ENCODE measurements at places on chromosomes 6 and 20.

- DNase-seq: peak; percentile 20
Measured at GRCh38 chr20:48431653-48432493, 395.9 kb downstream of the PREX1 start.

GRCh38 chr6:6333501-6333900, 13.0 kb upstream of the F13A1 start:
- DNase-seq: peak; percentile 94

GRCh38 chr6:136526196-136526930, 23.9 kb downstream of the MAP7 start:
- peak; percentile 63 for DNase-seq

DNA sequence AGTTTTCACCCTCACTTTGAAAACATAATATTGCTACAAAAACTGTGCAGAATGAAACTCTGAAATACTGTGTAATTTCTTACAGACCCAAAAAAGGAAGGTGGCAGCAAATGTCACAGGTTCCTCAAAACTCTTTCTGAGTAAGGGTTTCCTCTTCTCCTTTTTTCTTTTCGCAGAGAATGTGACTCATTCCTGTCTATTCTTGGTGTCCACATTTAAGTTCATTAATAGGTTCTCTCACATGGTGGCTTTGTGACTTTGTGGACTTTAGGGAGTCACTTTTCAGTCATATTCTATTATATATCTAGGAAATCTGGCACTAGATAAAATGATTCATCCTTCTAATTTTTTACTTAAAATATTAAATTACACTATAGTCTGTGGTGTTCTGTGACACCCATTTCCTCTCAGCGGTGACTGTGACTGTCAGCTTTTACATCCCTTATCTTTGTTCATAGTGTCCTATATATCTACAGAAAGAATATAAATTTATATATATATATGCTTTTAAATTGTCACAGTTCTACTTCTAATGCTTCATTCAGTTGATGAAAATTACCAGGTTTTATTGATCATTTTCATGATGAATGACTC, 126.8 kb upstream of the HCRTR2 start:
- no peak for DNase-seq

DNA sequence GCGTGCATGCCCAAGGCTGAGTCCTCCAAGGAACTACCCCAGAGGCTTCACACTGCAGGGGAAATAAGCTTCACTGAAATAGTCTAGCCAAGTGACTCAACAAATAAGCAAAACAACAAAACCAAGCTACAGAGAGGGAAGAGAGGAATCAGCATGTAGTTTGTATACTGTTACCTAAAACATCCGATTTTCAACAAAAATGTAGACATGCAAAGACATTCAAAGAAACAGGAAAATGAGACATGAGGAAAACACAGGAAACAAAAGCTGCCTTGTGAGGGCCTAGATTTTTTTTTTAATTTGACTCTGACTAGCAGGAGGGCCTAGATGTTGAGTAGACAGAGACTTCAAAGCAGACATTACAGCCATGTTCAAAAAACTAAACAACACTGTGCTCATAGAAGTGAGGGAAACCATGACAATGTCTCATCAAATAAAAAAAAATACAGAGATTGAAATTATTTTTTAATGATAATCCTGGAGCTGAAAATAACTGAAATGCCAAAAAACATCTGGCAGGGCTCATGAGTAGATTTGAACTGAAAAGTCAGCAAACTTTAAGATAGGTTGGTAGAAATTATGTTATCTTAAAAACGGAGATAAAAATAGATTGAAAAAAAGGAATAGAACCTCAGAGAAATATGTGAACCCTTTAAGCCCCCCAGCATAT, 16.4 kb upstream of the KIF25 start:
- no peak for DNase-seq

DNA sequence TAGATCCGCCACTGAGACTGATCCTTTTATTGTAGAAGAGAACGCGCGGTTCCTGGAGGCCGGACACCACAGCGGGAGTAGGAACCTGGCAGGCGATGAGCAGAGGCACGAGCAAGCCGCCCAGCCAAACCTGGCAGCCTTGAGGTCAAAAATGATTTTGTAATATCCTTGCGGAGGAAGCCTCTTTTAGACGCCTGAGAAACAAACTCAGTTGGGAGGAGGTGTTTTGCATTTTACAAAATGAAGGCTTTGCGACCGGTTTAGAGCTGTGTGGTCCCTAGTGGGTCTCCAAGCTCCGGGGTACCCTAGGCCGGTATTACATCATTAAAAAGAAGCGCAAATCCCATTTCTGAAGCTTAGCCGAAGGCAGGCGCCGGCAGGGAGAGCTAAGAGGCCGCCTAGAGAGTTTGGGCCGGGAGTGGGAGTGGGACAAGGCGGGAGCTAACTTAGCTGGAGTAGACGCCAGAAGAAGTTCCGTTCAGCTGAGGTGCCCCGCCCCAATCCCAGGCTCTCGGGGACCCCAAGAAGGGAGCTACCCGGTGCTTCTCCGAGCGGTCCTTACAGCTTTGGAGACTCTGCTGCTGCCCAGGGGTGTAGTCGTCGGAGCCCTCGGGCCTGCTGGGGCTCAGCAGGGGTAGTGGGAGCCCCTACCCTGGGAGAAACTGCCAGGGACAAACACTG, 1.9 kb upstream of the TBX18 start:
- DNase-seq: no peak

GRCh38 chr20:44087857-44088120, 99.2 kb downstream of the JPH2 start:
- DNase-seq: no peak

DNA sequence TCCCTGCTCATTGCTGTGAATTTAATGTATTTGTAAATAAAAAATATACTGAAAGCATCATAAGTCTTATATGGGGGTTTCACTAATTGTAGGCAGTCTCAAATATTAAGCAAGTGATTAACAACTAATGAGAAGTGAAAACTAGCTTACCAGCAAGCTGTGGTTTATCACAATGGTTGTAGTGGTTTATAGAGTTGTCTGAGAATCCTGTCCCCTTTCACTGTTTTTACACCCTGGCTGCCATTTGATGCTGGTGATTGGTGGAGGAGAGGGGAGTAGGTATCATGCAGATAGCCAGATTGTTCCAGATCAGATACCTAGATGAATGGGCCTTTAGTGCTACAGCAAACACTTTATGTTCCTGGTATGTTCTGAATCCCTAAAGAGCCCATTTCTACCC, 6.0 kb downstream of the MKKS start:
- no peak for DNase-seq

GRCh38 chr6:85795945-85796344, 153.3 kb upstream of the SYNCRIP start:
- DNase-seq: no peak

- DNase-seq: peak; percentile 56
Measured at GRCh38 chr20:6575912-6576401, 191.5 kb upstream of the BMP2 start.

GRCh38 chr6:101015541-101015940, 134.4 kb upstream of the ASCC3 start:
- no peak for DNase-seq

Data from fibroblast of skin of scalp (primary cell).